C1 segment of cervical spinal cord (tissue), 14 donors: ENCODE measurements at places on chromosomes 6 and 20.

DNA sequence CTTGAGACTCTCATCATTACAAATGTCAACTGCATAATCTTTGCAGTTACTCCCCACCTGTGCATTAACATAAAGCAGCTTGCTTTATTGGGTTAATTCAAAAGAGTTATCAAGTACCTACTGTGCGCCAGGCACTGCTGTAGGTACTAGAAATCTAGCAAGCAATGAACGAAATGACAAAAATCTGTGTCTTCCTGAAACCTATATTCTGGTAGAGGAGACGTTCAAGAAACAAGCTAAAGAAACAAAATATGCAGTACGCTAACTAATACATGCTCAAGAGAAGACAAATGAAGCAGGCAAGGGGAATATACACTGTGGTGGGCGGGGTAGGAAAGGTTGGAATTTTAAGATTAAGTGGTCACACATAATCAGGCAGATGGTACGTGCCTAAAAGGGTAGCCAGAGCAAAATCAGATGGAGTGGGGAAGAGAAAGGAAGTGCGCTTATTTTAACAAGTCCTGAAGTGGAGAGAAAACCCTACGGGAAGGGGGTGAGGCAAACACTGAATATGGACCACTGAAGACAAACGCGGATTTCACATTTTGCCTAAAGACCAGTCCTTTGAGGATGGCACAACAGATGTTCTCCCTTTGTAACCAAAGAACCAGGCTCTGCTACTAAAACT, 1.2 kb downstream of the ELOVL2 start:
- no peak for DNase-seq

- DNase-seq, result no peak
Observed at GRCh38 chr6:150584596-150584995, 15.1 kb upstream of the PLEKHG1 start.

- no peak for DNase-seq
Observed at GRCh38 chr6:151546941-151547659, 53.3 kb downstream of the CCDC170 start.

DNA sequence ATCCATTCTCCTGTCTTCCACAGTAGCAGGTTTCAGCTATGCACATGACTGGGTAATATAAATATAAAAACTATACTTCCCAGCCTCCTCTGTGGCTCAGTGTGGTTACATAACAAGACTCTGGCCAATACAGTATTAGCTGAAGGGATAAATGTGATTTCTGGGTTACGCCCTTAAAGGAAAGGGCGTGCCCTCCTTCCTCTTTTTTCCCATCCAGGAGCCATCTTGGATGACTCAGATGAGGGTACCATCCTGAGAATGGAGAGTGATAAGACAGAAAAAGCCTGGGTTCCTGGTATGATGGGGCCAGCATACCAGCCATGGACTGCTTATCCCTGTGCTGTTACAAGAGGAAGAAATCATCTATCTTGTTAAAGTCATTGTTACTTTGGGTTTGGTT, 123.3 kb downstream of the NFATC2 start:
- DNase-seq, result no peak

GRCh38 chr6:131268303-131268702, 133.0 kb downstream of the AKAP7 start:
- no peak for DNase-seq

GRCh38 chr20:48463916-48464315, 363.9 kb downstream of the PREX1 start:
- no peak for DNase-seq

GRCh38 chr20:40882152-40882551, 146.5 kb upstream of the TOP1 start:
- no peak for DNase-seq

DNA sequence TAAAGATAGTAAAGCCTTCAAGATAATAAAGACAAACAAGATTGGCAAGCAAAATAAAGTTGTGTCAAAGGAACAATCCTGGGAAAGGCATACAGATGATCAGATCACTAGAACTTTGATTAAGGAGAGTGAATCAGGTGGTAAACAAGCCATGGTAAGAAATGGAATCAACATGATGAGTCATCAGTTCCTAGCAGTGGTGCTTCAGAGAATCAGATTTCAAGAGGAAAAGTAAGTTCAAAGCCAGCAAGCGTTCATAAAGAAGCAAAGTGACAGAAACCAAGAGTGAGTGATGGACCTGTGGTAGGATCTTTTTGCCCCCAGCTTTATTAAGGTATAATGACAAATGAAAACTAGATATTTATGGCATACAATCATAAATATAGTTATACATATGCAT, 340.4 kb downstream of the TPBG start:
- no peak for DNase-seq

- no peak for DNase-seq
Observed at GRCh38 chr6:114121913-114122662, 151.1 kb upstream of the HDAC2 start.
